CD4-positive, alpha-beta T cell treated with Interleukin-12 subunit alpha and Interleukin-12 subunit beta, for 1 hour (primary cell): ENCODE measurements at places on chromosomes 4 and X.
A peak's percentile ranks its signal among the peaks of the same experiment; 100 is the strongest.

GRCh38 chr4:137226900-137227299 is 305.4 kb downstream of the PCDH18 start:
- no peak for DNase-seq

DNA sequence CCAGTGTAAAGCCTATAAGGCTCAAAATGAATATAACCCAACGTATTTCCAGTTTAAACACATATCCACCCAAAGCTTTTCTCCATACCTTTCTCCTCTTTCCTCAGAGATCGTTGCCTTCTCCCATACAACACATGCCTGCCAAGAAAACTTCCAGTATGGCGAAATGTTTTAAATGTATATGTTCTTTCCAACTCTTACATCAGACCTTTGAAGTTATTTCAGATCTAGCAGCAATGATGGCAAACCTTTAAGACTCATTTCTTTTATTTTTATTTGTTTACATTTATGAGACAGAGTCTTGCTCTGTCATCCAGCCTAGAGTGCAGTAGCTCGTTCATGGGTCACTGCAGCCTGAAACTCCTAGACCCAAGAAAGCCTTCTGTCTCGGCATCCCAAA is 265.4 kb downstream of the BMPR1B start:
- DNase-seq = no peak

- DNase-seq = no peak
These were observed 136.2 kb downstream of the CFAP299 start for GRCh38 chr4:80471756-80472155.

DNA sequence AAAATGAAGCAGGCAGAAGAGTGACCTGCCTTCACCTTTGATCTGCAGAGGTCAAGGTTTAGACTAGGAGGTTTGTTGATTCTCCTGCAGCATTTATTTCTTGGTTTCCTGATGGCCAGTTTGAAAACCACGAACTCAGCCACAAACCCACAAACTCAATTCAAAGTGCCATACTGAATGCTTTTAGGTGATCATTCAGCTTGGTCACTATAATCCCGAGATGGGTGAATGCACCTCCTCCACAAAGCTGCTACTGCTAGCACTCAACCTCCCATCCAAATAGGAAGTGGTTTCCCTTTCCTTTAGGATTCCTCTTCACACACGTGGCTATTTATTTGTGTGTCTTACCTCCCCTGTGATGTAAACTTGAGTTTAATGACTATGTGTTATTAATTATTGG is 225.2 kb downstream of the MID1 start:
- DNase-seq = no peak

- no peak for DNase-seq
These were observed 444.7 kb downstream of the IQCM start for GRCh38 chr4:149370785-149371420.

- no peak for DNase-seq
These were observed 37.4 kb downstream of the SCD5 start for GRCh38 chr4:82761229-82761628.

DNA sequence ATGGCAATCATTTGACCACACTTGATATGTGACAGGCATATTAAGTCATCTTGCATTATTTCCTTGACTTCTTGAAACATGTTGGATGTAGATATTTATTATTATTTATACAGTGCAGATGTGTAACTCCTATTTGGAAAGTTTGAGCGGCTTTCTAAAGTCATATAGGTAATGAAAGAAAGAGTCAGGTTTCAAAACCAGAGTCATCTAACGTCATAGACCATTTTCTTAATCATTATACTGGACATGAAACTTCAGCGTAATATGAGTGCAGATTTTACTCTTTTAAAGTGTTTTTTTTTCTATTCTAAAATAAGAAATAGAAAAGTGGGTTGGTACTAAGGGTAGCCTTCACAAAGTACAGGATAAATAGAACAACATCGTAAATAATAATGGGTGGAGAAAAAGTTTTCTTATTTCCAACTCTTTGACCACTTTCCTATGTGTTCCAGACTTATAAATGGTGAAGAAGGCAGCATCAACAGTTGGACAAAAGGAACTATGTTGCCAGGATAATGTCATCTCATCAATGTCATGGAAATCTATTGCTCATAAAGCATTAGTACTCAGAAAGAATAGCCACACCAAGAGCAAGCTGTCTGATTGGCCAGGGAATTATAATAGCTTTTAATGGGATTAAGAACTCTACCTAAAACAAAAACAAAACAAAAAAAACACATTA is 108.0 kb upstream of the PCDH18 start:
- DNase-seq = no peak

DNA sequence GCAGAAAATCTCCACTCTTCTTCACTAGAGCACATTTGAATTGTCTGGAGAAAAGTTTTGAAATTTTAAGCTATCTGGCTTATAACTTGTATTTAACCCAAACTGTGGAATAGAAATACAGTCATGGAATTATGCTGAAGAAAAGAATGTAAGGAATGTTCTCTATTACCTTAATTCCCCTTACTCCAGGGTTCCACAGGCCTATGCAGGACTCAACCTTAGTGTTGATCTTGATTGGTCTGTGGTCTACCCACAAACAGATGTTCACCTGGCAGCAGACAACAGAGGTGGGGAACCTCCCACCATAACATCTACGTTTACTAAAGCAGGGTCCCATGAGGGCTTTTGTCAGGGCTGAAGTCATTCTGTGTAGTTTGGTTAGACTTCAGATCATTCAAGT is 189.3 kb upstream of the GPRIN3 start:
- DNase-seq = no peak

DNA sequence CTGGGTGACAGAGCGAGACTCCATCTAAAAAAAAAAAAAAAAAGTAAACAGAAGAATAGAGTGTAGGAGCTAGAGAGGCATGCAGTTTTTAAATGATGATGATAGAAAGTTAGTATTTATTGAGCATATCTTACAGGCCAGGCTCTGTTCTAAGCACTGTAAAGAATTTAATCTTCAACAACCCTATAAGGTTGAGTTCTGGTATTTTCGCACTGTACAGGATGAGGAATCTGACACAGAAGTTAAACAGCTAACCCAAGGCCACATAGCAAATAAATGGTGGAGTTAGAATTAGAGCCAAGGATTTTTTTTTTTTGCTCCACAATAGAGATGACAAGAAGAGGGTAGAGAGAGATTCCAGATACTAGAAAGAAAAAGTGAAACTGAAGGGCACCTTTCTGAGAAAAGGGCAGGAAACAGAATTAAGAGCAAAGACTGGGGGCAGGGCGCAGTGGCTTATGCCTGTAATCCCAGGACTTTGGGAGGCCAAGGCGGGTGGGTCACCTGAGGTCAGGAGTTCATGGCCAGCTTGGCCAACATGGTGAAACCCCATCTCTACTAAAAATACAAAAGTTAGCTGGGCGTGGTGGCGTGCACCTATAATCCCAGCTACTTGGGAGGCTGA is 56.1 kb downstream of the KLHL5 start:
- DNase-seq = peak; percentile 20

DNA sequence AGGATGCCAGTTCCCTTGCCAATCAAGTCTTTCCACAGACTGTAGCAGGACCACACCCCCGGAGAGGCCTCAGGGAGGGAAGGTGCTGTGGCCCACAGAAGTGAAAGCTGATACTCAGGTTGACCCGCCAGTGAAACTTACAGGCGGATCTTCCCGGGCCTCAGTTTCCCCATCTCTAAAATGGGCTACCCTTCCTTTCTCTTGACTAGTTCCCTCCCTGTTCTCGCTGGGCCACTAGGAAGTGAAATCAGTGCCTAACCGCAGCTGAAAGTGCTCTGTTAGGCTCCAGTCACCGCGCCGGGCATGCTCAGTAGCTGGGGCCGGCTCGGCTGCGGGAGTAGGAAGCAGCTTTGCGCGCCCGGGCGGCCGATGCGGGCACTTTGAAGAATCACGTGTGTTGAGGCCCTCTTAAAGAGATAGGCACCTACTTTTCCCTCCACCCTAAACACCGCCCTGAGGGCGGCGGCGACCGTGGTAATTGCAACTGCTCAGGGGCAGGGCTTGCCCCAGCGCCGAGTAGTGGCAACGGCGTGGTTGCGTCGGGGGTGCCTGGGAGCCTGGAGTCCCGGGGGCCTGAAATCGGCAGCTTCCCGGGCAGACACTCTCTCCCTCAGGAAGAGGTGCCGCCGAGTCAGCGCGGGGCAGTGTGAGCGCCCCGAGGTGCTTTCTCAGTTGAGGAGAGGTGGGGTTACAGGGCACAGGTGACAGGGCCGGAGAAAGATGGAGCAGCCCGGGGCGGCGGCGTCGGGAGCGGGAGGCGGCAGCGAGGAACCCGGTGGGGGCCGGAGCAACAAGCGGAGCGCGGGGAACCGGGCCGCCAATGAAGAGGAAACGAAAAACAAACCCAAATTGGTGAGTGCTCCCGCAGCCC is at the start of gene DIAPH2:
TSS of gene DIAPH2 (plus strand) at position 504 of the 871 bp plus-strand sequence.
- peak; percentile 79 for DNase-seq

GRCh38 chr4:153939570-153939969 is 150.7 kb upstream of the SFRP2 start:
- DNase-seq = no peak

DNA sequence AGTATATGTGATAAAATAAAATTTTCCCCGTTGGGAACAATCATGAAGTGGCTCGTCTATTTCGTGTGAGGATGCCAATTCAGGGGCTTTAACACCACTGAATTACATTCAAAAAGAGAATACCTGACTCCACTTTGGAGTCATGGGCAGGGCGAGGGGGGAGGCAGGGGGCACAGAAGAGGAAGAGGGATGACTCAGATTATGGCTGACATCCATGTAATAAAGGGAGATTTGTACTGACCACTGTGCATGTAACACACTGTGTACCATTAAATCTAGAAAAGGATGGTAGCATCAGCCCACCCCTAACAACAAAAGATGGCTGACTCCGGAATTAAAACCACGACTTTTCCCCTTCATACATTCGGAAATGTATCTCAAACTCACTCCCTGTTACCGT is 1.3 kb downstream of the SLC9A7 start:
- no peak for DNase-seq

GRCh38 chrX:130170752-130171445 is 863 bp upstream of the RAB33A start:
- peak; percentile 72 for DNase-seq

- DNase-seq = no peak
These were observed 53.7 kb downstream of the MSX1 start for GRCh38 chr4:4913147-4913561.
